ENCODE measurements at places on chromosomes 2 and 18.

DNA sequence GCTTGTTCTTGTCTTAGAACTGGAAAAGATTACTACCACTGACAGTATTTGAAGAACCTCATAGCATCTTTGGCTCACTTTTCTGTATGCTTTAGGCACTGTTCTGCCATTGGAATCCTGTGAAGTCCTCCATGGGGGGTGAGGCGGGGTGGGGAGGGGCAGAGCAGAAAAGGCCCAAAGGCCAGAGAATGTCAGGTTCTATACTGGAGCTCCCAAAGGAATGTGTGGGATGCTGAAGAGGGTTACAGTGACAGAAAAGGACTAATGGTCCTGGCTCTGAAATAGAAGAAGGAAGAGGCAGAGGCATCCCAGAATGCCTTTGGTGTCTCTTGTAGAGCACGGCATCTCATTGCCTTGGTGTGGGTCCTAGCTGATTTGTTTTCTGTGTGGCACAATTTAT, 141.9 kb downstream of the HAUS1 start:
- no peak for DNase-seq

GRCh38 chr18:48152549-48152948, 222.1 kb upstream of the SMAD2 start:
- no peak for DNase-seq

GRCh38 chr18:30682672-30683071, 359.9 kb downstream of the DSC3 start:
- no peak for DNase-seq

- DNase-seq: no peak
Observed at GRCh38 chr2:148702475-148702874, 57.9 kb downstream of the EPC2 start.

DNA sequence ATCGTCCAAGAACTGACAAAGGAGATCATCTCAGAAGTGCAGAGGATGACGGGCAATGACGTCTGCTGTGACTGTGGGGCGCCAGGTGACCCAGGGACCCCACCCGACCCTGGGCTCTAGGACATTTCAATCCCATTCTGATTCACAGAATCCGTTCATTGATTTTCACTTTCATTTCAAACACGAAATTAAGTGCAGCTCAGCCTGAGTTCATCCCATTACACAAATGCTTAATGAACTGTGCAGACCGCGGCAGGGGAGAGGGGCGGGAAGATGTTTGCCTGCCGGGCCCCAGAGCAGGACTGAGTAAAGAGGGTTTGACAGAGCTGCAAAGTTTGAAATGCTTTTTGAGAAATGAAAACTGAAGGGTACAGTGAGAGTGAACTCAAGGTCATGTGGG, 67.1 kb downstream of the ITGB1BP1 start:
- no peak for DNase-seq

GRCh38 chr2:9618410-9618809, 12.4 kb downstream of the YWHAQ start:
- no peak for DNase-seq
